A172 (cell line): ENCODE measurements at places on chromosomes 5 and 9.

- no peak for DNase-seq
These were observed 139.5 kb downstream of the CDH10 start for GRCh38 chr5:24505258-24505657.

- DNase-seq: no peak
These were observed 504.4 kb upstream of the WWC1 start for GRCh38 chr5:167786871-167787578.

- DNase-seq: no peak
These were observed 275.1 kb downstream of the BRINP1 start for GRCh38 chr9:119094086-119094485.

- DNase-seq: peak; percentile 2
These were observed 282.0 kb downstream of the DMRT2 start for GRCh38 chr9:1332156-1332555.

DNA sequence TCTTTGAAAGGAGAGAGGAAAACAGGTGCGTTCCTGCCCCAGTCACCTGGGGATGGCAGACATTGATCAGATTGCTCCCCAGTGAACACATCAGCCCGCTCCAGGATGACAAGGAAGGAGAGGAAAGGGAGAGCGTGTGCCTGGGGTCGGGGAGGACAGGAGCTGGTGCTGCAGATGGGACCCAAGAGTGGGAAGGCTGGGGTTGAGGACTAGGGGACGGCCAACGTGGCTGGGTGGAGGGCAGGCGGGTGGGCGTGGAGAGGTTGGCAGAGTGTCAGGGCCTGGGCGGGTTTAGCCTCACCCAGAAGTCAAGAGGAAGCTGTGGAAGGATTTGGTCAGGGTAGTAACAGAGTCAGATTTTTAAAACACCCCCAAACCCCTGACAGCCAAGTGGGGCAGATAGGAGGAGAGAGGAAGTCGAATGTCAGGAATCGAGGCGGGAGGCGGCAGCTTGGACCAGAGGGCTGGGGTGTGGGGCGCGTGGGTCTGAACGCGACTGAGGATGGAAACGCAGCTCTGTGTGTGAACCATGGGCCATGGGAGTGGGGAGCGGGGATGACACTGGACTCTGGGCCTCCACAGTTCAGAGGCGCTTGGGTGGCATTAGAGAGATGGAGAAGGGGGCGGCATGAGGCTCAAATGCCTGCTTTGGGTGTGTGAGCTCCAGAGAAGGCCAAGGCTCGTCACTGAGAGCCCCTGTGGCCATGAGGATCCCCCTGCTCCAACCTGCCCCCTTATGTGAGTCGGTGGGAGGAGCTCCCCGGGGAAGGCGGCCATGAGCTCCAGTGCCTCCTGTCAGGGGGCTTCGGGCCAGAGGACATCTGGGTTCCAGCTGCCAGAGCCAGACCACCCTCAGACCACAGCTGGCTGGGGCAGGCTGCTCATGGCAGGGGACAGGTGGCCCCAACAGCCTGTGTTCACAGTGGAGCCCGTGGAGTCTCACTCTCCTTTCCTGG, 24.6 kb downstream of the LAMC3 start:
- no peak for DNase-seq

- no peak for DNase-seq
These were observed 164.5 kb downstream of the ZNF608 start for GRCh38 chr5:124581738-124582560.

- no peak for DNase-seq
These were observed 233.7 kb downstream of the SMARCA2 start for GRCh38 chr9:2248768-2249265.

- no peak for DNase-seq
These were observed 79.6 kb upstream of the SLC25A51 start for GRCh38 chr9:37983381-37984067.

GRCh38 chr5:14667770-14668169, 3.3 kb downstream of the OTULIN start:
- DNase-seq: no peak

DNA sequence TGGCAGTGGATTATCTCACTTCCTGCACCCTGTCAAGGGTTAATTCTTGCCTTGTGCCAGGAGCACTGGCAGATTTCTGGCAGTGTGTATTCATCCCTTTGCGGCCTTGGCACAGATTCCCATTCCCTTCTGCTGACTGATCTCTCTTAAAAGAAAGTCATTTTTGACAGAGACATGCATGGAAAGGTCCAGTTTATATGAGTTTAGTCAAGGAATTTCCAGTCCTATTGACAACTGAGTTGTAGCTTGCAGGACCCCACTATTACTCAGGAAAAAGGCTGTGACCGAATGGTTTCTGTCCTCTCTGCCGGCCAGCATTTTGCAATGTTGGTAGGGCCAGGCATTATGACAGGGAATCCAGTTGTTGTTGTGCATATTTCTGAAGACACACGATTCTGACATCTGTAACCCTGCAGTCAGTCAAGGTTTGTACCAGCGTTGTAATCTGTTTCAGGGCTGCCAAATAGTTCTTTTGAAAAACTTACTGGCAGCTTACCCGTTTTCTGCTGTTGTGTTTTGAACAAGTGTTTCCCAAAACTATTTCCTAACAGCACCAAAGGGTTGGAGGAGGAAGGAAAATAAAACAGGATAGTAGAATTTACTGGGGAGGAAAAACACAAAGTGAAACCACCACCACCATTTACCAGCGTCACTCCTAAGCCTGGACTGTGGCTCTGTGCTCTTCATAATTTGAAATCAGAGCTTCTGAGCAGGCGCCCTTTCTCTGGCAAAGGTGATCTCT, 243.4 kb upstream of the KLF4 start:
- DNase-seq: peak; percentile 81

GRCh38 chr5:109878887-109879286, 189.2 kb downstream of the MAN2A1 start:
- no peak for DNase-seq

- no peak for DNase-seq
These were observed 710.4 kb downstream of the IRX1 start for GRCh38 chr5:4306057-4306456.

DNA sequence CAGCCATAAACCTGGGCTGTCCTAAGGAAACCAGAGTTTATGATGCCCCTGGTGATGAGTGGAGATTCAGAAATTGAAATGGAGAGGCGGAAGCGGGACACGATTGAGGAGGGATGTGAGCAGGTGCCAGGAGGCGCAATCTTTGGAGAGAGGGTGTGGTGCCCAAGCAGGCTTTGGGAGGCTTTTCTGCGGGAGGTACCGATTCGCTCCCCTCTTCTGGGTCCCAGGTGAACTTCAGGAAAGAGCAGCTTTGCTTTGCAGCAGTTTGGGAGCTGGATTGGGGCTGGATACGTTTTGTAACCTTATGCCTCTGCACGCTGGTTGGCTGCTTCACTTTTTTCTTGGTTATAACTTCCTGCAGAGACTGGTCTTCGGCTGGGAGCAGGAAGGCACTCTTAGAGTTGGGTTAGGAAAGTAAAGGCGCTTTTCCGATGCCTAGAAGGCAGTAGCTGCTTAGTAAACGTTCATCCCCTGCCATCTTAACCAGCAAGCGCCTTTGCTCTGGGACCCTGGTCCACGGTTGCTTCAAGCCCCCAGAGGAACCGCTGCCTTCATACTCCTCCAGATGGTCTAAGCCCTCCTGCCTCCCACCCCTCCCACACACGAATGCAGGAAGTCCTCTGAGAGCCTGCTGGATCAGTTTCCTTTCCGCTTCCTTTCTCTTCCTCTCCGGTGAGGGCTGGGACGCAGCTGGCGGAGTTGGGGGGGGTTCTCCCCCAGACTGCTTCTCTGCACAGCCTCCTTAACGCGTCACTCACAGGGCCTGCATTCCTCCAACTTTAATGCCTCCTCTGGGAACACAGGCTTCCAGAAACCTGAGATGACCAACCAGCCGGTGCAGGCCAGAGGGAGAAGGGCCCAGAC, 15.2 kb upstream of the NEK6 start:
- no peak for DNase-seq

DNA sequence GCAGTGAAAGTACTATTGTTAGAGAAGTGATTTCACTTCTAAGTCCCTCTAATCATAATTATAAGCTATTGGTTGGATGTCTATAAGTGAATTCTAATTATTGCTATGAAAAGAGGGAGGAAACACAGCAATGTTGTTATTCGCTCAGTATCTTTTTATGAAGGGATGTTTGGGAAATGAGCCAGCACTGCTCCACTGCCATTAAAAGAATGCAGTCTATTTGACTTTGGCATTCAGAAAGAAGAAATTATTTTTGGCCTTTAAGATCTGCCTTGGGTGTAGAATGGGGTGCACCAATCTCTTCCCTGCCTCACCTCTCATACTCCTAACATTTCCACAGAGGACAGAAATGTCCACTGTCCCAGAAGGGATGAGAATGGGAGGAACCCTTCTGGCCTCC, 332.0 kb downstream of the SPATA31D1 start:
- no peak for DNase-seq

DNA sequence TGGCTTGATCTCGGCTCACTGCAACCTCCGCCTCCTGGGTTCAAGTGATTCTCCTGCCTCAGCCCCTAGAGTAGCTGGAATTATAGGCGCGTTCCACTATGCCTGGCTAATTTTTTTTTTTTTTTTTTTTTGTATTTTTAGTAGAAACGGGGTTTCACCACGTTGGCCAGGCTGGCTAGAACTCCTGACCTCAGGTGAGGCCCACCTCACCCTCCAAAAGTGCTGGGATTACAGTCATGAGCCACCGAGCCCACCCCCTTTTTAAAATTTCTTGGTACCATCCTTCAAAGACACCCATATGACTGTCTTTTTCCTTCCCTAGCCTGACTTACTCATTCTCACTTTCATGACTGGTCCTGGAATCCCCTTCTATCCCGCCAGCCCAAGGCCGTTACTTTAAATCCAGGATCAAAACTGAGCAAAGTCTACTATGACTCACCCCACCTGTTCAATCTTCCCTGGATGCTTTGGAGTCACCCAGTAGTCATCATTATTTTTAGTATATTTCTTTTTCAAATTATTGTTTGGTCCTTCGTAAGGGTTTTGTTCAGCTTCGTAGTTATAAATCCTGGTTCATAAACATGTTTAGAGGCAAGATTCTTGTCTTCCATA, 1.2 kb upstream of the TBCA start:
- peak; percentile 60 for DNase-seq

DNA sequence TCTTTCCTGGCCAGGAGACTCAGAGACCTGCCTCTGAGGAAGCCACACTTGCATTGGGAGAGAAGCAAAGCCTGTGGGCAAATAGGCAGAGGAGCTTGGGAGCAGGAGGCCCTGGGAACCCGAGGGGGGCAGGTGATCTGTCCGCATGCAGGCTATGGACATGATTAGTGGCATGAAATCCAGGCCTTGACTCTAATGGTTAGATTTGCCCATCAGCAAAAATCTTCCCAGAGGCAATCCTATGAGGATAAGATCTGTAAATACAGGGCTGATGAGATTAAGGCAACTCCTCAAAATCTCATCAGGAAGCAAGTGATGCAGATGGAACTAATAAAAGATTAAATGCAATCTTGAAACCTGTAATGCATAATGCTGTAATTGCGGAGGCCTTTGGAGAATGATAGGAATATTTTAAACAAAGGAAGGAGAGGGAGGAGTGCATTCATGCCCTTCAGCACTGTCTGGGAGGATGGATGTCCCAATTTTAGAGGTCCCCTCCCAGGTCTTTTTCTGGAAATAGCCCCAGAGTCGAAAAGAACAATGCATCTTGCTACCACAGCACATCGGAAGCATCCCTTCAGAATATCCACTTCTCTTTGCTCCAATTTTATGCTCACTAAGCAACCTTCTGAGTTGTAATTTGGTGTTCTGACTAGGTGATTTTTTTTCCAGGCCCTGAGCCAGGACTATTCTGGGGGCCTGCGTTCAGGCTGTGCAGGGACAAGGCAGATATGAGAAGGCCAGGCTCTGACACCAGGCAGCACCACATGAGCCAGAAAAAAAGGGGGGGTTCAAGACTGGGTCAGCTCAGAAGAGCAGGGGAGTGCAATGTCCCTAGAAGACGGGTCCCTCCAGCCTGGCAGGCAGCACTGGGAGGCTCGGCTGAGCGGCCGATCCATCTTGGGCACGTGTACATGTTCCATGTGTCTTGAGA, 66.5 kb downstream of the MED10 start:
- no peak for DNase-seq

DNA sequence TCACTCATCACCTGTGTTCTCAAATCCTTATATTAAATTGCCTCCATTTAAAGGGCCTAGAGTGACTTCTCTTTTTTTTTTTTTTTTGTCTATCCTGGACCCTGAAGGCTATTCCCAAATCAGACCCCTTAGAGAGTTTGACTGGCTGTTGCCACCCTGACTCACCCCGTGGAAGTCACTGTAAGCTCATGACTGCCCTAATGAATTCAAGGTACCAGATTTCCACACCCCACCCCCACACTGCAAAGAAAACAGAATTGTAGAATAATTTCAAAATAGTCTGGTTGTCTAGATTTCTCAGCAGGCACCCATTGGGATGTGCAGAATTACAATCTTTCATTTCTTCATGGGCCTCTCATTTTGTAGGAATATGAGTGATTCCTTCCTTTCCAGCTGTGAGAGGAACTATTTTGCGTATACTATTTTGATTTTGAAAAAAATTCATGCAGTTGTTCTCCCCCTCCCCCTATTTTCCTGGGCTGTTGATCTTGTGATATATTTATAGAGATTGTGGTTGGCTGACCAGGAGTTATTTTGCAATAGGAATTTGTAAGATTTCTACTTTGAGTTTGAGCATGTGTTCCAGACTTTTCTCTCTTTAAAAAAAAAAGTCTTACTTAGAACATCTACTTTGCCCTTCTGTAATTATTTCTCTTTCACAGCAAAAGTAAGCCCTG, 79.1 kb downstream of the ZNF618 start:
- peak; percentile 20 for DNase-seq

- DNase-seq: no peak
These were observed 56.5 kb downstream of the MACROH2A1 start for GRCh38 chr5:135342551-135342875.

DNA sequence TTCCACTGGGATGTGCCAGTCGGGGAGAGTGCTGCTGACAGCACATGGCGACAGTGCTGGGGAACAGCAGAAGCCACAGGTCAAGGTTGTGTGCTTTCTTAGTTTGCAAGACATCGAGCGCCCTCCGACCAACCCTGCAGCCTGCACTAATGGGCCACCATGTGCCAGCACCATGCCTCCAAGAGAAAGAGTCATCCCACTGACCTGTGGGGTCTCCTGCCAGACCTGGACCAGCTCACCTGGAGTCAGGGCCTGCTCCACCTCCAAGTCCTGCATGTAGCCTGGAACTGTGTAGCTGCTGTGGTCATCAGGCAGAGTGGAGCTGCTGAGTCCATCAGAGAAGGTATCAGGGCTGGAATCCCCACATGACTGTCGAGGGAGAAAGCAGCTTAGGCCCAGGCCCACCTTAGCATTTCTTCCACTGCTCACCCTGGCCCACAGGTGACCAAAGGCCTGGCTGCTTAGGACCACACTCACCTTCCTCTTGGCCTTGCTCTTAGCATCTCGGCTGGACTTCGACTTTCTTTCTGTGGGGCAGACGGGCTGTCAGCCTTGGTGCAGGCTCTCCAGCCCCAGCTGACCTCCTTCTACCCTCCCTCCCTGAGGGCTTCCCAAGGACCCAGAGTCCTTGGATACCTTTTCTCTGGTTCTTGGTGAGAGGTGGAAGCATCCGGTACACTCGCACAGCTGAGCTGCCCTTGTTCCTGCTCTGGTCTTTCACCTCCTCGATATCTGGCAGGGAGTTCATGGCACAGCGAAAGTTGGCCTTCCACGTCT, 4.1 kb downstream of the IRF1 start:
- DNase-seq: no peak
